Right lobe of liver (tissue), 6 donors: ENCODE measurements at places on chromosomes 16 and 17.

DNA sequence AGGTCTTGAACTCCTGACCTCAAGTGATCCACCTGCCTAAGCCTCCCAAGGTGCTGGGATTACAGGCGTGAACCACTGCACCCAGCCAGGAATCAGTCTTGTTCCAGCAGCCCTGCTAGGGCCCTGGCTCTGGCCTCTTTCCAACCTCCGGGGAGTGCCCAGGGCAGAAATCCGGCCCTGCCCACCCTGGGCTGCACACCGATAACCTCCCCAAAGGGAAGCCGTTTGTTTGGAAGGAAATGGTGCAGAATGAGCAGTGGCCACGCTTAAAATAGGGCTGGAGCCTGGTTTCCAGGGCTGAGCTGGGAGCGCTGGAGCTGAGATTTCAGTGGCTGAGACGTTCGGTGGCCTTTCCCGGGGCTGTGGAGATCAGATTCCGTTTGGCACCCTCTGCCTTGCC is 17.8 kb upstream of the EMP2 start:
- DNase-seq, result no peak

GRCh38 chr16:23131436-23131835 is 17.8 kb downstream of the USP31 start:
- DNase-seq, result no peak

DNA sequence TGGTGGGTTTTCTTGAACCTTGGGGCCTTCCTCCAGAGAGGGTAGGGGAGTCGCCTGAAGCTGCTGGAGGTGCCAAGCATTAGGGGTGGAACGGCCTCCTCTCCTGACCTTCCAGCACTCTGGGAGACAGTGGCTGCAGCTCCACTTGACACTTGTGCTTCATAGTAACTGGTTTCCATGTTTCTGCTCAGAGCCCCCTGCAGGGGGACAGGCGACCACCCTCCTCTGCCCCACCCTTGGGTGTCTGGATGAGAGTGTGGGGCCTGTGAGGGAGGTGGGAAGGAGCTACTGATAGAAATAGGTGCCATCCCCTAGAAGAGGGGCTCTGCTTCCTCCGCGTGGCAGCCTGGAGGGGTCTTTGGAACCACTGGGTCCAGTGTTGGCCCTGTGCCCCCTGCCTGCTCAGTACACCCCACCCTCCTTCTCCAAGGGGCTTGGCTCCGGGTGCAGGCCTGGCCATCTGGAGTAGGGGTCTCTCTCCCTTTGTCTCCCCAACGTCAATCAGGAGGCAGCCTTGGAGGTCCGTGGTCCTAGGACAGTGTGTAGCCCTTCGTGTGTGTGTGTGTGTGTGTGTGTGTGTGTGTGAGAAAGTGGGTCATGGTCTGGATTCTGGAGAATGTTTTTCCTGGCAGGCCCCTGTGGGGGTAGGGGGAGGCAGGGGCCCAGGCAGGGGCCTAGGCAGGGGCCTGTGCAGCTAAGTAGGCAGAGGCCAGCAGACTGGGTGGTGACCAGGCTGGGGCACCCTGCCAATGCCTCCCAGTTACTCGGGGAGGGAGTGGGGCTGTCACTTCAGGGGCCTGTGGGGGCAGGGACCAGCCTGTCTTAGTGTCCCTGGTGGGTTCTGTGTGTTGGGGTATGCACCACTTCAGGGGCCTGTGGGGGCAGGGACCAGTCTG is 4.9 kb downstream of the LASP1 start:
- DNase-seq, result no peak

DNA sequence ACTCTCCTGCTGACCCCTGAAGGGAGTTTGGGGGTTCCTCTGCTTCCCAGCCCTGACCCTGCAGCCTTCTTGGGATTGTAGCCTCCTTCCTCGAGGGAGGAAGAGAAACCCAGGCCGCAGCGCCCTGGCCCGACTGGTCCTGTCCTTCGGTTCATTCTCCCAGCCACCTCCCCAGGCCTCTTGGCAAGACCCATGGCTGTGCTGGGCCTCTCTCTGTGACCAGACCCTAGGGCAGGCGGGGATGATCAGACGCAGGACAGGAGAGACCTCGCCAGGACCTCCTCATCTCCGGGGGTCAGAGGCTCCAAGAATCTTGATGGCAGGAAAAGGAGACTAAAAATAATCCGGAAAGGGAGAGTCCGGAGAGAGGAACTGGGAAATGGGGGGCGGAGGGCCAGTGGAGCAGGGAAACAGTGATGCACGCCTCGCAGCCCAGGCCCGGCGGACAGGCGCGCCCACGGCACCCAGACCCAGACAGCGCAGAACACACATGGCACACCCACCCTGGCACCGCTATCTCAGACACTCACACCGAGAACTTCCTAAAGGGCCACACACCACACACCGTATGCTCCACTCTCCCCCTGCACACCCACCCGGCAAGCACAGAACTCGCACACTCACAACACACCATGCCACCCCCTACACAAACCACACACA is 1.2 kb downstream of the ARHGEF15 start:
- DNase-seq, result no peak

- no peak for DNase-seq
Observed at GRCh38 chr17:9308069-9308468, 267.6 kb downstream of the STX8 start.

- DNase-seq, result no peak
Observed at GRCh38 chr17:82177761-82178498, 34.7 kb downstream of the CCDC57 start.

GRCh38 chr17:8896087-8896486 is 28.6 kb upstream of the PIK3R6 start:
- no peak for DNase-seq

DNA sequence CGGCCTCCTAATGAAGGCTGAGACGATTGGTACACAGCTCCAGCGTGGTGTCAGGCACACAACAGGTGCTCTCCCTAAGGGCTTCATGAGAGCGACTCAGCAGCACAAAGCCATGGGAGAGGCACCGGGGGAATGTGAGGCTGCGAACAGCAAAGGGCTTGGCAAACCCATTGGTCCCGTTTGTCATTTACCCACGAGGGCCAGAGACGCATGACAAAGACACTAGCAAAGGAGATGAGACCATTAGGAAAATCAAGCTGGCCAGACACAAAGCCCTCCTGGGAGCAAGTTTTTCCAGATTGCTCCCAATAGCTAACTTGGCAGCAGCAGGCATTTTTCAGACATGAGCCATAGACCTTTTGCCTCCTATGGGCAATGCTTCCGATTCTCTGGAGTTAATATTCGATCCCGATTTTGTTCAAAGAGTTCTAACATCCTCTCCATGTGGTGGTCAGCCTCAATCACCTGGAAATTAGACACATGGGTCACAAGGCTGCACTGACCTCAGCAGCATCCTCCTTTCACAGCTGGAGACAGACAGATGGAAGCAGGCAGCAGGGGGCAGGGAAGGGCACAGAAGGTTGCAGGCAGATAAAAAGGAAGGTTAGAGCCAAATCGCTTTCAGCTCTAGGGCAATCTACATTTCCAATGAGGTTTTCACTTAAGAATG is 38.2 kb downstream of the TK2 start:
- no peak for DNase-seq

DNA sequence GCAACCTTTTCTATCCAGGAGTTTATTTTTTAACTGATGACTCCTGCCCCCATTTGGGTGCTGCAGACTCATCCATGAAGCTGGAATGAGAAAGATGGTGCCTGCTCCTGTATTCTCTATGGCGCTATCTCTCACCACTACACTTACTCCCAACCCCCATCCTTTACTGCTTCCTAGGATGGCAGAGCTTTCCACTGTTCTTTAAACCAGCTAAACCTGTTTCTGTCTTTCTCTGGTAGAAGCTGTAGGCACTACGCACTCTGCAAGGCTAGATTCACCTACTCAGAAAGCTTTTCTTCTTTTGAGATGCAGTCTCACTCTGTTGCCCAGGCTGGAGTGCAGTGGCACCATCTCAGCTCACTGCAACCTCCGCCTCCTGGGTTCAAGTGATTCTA is 47.0 kb downstream of the ADAMTS18 start:
- DNase-seq, result no peak

DNA sequence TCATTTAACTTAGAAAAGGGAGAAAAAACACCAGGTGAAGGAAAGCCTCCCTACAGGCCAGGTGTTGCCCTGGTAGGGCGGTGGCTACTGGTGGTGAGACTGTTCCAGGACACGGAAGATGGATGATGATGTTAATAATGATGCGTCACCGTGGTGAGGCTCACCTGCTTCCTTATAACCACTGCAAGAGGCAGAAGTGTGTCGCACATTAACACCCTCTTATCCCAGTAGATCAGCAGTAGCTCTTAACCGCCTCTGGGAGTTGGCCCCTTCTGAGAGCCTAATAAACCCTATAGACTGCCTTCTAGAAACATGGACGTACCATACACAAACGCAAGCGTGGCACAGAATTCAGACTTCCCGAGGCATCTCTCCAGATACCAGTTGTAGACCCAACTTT is 7.8 kb downstream of the BFAR start:
- DNase-seq, result no peak

DNA sequence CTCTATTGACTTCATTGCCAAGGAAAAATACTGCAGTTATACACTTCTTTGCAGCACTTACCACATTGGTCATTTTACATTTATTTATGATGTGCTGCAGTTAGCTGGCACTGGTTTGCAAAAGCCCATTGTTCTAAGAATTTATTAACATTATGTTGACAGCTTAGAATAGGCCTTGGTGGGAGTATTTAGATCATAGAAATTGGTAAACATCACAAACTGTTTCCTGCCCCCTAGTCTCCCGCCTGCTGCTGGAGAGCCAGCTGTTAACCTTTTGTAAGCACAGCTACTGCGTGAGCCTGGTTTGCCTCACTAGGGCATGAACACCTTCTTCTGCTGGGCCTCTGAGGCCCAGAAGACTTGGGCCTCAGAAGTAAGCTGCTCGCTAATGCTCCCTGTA is 651.4 kb upstream of the GOT2 start:
- no peak for DNase-seq

GRCh38 chr16:16110111-16110490 is 113.2 kb downstream of the ABCC6 start:
- no peak for DNase-seq

DNA sequence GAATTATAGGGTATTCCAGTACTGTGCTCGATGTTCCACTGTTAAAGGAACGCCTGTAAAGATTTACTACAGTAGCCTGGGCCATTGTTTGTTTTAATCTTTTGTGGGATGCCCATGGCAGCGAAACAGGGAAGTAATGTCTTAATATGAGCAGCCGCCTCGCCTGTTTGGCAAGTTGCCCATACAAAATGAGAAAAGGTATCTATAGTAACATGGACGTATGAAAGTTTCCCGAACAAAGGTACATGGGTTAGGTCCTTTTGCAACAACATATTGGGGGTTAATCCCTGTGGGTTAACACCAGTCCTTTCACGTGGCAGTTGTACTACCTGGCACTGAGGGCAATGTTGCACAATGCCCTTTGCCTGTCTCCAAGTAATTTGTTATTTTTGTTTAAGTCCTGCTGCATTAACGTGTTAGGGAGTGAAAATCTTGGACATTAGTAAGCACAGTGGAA is 21.1 kb upstream of the TMC5 start:
- peak; percentile 72 for DNase-seq

GRCh38 chr16:85089525-85089924 is 22.7 kb downstream of the CIBAR2 start:
- no peak for DNase-seq

DNA sequence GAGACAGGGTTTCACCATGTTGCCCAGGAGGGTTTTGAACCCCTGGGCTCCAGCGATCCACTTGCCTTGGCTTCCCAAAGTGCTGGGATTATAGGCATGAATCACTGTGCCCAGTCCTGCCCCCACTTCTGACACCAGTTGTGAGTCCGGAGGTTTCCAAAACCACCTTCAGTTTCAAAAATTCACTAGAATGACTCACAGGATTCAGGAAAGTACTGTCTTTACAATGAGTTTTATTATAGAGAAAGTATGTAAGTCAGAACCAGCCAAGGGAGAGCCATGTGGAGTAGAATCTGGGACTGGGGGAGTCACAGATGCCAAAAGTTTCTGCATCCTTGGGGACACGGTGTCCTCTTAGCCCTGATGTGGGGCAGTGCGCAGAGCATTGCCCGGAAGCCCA is 55.1 kb downstream of the PLD6 start:
- no peak for DNase-seq

DNA sequence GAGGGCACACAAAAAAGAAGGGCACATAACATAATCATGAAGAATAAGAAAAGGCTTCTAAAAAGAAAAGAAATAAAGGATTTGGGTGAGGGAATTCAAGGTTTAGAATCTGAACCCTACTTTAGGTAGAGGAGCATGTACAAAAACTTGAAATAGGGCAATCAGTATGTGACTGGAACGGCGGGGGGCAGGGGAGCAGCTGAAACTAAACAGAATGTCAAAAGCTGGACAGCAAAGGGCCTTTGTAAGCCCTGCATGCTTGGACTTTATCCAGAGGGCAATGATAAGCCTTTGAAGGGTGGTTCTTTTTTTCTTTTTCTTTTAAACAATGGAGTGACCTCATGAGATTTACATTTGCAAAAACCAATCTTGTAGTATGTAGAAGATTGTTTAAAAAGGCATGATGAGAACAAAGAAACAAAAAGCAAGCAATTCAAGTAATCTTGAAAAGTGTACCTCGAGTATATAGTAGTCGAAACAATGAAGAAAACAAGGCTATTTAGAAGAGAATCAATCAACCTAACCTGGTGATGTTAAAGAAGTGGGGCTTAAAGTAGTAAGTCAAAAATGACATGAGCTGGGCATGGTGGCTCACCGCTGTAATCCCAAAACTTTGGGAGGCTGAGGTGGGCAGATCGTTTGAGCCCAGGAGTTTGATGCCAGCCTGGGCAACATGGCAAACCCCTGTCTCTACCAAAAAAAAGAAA is 46.7 kb upstream of the ANKFY1 start:
- peak; percentile 40 for DNase-seq

DNA sequence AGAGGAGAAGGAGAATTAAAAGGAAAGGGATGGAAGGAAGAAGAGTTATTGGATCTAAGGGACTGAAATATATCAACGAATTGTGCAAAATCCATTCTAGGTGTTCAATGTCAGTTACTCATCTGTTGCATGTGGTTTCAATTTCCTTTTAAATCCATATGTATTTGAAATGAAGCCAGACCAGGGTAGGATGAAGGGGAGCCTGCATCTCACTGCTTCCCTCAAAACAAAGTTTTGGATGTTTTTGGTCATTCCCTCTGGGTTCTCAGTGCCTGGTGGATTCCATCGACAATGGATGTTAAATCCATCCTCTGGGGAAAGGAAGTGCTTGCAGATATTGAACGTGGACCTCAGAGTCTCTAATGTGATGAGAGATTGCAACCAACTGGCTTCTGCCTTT is 103.5 kb upstream of the XYLT1 start:
- no peak for DNase-seq

DNA sequence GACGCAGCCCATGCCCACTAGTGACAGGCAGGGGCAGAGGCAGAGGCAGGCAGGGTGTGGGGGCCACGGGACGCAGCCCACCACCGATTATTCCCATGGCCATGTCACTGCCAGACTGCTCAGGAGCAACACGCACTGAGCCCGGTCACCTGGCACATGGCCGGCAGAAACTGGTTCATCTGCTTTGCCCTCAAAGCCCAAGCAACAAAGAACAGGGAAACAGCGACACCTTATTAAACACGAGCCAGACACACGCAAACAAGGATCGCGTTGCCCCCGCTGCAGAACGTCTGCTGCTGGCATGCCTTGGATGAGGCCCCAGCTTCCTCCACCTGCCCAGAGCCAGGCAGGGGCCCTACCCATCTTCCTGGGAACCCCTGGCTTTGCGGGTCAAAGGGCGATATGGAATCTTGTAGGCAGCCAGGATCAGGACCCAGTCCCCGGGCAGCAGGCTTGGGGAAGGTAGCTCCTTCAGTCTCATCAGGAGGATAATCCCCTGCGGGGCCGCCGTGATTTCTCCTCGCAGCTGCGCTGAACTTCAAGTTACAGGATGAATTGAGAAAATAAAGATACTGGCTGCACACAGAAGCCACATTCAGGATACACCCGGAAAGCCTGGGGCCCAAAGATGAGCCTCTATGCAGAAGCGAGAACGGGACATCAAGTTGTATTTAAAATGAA is 4.8 kb downstream of the TBC1D16 start:
- DNase-seq, result peak; percentile 80
